Stimulated activated naive CD8-positive, alpha-beta T cell treated with anti-CD3 and anti-CD28 coated beads, Interleukin-15, amount 100 ng/mL, for 72 hours (primary cell): ENCODE measurements at places on chromosomes 4 and X.
A peak's percentile ranks its signal among the peaks of the same experiment; 100 is the strongest.

DNA sequence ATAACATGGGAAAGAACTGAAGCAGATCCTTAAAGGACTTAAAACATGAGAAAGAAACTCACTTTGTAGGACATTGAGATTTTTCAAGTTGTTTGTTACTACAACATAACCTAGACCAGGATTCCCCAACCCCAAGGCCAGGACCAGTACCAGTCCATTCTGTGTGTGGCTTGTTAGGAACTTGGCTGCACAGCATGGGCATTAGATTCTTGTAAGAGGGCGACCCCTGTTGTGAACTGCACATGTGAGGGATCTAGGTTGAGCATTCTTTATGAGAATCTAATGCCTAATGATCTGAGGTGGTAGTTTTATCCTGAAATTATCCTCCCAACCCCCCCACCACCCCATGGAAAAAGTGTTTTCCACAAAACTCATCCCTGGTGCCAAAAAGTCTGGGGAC is 566.1 kb downstream of the KCTD8 start:
- no peak for DNase-seq

- DNase-seq: no peak
Measured at GRCh38 chr4:122099896-122100295, 52.2 kb upstream of the BLTP1 start.

DNA sequence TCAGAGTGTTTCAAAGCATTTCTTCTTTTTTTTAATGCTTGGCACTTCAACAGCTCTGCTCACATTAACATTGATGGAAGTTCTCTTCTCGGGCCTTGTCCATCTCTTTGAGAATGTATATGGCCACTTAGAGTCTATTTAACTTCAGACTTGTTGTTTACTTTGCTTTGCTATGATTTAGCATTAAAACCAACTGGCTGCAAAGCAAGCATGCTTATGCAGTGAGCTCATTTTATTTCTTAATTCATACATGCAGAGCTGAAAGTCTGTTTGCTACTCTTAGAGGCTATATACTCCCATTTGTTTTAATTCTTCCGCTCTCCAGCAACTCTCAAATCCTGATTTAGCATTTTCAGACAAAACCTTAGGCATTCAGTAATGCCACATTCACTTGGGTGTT is 107.6 kb upstream of the PACRGL start:
- no peak for DNase-seq

DNA sequence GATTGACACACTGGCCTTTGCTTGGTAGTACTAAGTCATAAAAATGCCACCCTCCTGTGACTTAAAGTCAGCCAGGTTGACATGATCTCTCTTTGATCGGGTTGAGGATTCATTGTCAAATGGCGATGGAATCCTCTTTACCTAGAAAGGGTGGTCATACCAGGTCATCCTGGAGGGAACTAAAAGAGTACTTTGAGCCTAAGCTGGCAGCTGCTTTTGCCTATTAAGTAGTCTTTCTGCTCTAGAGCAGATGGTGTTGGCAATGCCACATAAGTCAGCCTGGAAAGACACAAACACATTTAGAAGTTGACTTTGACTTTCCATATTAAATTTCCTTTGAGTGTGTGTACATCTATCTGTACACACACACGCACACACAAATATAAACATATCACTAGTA is 39.2 kb upstream of the C4orf54 start:
- no peak for DNase-seq

DNA sequence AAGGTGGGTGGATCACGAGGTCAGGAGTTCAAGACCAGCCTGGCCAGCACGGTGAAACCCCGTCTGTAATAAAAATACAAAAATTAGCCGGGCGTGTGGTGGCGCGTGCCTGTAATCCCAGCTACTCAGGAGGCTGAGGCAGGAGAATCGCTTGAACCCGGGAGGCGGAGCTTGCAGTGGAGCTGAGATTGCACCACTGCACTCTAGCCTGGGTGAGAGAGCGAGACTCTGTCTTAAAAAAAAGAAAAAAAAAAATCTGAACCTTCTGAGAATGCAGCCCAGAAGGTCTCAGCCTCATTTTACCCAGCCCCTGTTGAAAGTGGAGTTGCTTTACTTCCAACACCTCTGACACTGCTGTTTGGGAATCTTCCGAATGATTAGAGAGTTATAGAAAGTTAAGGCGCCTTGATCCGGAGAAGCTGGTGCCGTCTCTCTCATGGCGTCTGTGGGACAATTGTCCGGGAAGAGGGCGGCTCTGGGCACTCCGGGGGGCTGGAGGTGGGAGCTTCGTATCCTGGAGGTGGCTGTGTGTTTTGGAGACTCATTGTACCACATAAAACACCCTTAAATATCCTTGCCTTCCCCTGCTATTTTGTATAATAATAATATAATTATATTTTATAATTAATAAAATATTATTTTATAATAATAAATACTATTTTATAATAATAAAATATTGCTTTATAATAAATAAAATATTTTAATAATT is 92.7 kb upstream of the PPP2R3B start:
- DNase-seq: peak; percentile 37

- no peak for DNase-seq
Measured at GRCh38 chr4:152256996-152257395, 278.9 kb downstream of the FBXW7 start.

DNA sequence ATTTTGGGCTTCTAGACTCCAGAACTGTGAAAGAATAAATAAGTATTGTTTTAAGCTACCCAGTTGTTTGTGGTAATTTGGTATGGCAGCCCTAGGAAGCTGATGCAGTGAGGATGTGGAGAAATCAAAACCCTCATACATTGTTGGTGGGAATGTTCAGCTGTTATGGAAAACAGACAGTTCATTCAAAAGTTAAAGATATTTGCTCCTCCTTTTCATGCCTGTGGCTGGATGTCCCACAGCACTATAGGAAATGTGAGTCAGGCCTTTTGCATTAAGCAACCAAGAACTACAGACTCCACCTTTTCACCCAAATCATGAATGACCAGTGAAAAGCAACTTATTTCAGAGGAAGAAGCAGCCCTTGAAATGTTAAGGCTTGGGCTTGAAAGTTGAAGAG is 6.7 kb downstream of the BBS12 start:
- DNase-seq: no peak

- peak; percentile 64 for DNase-seq
Measured at GRCh38 chr4:164977243-164978164, at the start of gene TRIM61. TRIM61 (minus strand) TSS chr4:164977657; CDS start chr4:164970002, 7,655 bp downstream.

DNA sequence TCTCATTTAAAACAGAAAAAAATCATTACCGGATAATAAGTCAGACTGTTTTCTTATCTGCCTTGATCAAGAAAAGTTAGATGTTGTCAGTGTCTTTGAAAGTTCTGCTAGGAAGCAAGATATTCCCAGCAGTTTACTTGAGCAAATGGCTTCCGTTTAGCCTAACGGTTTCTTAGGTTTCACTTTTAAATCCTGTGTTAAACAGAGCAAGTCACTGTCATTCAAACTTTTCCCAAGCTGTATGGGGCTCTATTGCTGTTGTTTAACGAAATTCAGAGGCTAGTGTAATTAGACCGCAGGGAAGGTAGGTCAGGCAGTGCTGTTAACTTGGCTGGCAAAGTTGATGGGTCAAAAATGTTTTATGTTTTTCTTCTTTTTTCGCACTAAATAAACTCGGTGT is 80.3 kb upstream of the NEIL3 start:
- DNase-seq: no peak

DNA sequence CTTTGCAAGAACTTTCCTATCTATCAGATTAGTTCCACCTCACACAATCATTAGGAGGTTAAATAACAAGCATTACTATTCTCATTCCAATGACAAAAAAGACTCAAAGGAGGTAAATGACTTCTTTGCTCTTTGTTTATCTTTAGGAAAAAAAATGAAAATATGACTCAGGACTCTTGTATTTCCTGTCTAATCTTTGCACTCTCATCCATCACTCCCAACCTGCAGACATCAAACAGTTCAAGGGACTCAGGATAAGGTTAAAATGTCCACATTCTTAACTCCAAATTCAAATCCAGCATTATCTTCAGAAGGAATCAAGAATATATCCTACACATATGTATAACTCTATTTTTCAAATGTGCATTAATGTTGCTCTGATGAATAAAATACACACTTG is 139.6 kb downstream of the UNC5C start:
- no peak for DNase-seq

DNA sequence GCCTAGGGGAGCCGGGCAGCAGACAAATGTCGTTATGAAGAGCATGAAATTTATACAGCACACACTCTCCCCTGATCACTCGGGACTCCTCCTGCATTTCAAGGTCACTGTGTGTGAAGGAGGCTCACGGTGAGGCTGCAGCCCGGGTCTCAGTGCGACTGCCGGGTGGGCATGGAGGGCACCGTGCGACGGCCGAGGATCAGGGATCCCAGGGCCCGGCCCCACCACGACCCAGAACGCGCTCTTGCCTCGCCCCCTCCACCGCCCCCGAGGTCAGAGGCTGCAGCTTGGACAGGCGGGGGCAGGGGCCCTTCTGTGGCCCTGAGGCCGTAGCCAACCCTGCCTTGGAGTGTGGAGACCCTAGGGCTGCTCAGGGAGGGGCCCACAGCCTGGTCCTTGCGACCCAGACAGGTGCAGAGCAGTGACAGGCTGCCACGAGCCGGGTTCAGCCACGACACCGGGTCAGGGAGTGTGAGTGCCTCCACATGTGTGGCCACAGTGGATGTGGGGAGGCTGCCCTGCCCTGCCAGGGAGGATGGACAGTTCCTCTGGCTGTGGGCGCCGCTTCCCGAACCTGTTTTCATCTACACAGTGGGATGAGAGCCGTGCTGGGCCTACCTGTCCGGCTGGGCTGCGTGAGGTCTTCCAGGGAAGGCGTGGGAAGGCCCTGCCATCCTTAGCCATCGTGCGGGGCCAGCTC is 89.3 kb upstream of the NKX1-1 start:
- no peak for DNase-seq

GRCh38 chr4:40992472-40993295 is 221.7 kb downstream of the APBB2 start:
- DNase-seq: no peak

DNA sequence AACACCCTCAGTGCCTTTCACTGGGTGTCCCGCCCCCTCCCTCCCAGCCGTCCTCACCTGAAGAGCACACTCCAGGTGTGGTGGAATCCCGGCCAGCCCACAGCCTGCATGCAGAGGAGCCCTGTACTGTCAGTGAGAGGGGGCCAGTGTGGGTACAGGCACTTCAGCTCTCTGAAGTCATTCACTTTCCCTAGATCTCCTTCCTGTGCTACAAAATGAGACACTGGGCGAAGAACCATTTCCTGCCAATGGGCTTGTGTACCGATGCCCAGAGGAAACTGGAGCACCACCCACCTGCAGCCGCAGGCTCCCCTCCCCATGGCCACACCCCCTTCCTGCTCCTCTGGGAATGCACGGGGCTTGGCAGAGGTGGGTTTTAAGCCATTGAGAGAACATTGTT is 73.9 kb upstream of the C4orf50 start:
- DNase-seq: no peak

DNA sequence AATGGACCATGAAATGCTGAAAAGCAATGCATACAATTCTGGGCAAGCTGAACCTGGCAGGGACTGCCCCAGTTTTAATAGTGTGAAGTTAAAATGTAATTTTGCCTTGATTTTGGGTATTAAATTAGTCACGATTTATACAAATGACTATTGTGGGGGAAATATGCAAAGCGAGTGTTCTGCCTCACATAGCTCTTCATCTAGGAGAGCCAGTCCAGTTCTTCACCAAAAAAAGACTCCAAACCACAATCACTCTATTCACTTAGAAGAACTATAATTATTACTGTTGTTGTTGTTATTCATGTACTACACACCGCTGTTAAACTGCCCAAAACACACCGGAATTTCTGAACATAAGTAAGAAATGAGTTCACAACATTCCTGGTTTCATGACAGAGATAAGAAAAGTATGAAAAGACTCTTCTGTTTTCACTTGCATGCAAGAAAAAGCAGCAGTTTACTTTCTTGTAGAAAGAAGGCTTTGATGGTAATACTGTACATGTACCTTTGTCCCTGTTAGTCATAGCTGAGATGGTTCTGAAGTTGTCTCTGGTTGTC is 101.9 kb downstream of the QRFPR start:
- DNase-seq: no peak

- DNase-seq: no peak
Measured at GRCh38 chr4:155784637-155785036, 25.8 kb downstream of the GUCY1B1 start.

DNA sequence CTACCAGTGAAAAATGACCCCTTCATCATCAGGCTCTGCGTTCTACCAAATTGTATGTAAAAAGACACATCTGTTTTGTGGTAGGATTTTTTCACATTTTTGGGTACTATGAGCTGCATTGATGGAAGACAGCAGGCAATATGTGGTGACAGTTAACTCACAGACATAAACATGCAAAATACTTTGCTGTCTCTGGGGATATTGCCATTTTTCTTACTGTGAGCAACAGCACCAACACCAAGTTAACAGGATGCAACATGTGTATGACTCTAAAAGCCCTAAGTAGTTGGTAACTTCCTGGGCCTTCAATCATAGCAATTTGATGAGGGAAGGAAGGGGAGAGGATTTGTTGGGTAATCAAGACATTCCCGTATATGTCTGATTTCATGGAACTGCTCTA is 56.4 kb upstream of the DRP2 start:
- no peak for DNase-seq

- no peak for DNase-seq
Measured at GRCh38 chrX:138917781-138918180, 206.3 kb upstream of the FGF13 start.

- no peak for DNase-seq
Measured at GRCh38 chr4:48620093-48620492, 130.0 kb downstream of the ZAR1 start.
